MCF 10A (cell line): ENCODE measurements at places on chromosomes 2 and 18. TPM values are rescaled to one million over a fixed set of nuclear protein-coding genes. Genes with fewer than 3 reads are reported as not detected.

DNA sequence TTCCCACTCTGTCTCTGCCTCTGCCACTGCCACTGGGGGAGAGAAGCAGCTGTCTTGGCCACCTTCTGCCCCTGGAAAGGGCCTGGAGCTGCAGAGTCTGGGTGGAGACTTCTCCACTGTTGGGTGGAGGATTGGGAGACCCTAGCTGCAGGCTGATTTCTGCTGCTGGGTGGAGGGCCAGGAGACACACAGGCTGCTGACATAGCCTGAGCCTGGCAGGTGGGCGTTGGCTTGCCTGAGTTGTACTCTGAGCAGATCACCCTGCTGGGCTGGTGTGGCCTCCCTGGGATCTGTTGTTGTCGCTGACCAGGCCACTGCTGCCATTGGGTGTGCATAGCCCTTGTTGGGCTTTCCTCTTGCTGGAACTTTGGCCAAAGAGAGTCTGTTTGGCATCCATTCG is 64.3 kb downstream of the ARHGEF4 start:
- no peak for DNase-seq

- DNase-seq, result no peak
Measured at GRCh38 chr2:120599656-120600055, 136.0 kb upstream of the GLI2 start.

DNA sequence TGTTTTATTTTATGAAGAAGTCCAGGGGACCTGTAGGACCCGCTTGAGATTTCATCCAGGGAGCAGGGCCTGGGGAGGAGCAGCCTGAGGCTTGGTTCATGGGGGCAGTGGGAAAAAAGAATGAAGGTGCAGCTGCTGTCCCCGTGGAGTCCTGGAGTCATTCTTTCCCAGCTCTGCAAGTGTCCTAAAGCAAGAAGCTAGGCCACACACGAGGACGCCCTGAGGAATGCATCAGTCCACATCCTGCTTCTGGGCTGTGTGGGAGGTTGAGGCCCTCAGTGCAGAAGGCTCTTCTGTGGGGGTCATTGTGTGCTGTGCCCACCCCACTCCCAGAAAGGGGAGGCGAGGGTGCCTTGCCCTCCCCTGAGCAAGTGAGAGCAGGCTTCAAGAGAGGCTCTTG is 179.9 kb upstream of the HS6ST1 start:
- no peak for DNase-seq

- DNase-seq, result no peak
Measured at GRCh38 chr2:37849911-37850310, 75.2 kb upstream of the RMDN2 start.

DNA sequence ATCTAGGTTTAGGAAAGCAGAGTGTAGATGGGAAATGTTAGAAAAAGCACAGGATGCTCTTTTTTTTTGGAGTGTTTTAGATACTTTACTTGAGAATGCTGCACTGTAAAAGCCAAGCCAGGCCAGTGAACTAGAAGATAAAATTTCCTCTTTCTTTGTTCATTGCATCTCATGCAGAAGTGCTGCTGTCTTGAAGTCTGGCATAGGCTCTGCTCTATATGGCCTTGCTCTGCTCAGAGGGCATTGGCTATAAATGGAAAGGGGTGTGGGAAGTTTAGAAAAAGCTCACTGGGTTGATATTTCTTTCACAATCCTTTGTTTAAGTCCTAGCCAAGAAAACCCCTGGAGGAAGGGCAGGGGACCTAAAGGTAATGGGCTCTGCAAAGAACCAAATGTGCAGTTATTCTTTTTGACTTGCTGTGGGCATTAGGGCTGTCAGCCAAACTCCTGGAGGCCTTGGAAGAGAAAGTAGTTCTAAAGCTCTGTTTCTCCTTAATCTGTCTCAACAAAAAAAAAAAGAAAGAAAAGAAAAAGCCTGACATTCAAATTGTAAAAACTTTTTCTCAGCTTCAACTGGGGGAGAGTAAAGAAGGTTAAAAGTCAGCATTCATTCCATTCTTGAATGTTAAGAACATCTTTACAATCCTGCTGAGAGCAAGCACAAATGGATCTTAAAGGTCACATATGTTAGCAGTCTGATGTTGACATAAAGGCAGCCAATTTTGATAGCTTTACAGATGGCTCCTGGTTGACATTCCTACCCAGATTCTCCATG is 338.3 kb downstream of the GULP1 start:
- peak; percentile 32 for DNase-seq

GRCh38 chr18:48787203-48788151 is 163.3 kb downstream of the SMAD7 start:
- DNase-seq, result no peak

DNA sequence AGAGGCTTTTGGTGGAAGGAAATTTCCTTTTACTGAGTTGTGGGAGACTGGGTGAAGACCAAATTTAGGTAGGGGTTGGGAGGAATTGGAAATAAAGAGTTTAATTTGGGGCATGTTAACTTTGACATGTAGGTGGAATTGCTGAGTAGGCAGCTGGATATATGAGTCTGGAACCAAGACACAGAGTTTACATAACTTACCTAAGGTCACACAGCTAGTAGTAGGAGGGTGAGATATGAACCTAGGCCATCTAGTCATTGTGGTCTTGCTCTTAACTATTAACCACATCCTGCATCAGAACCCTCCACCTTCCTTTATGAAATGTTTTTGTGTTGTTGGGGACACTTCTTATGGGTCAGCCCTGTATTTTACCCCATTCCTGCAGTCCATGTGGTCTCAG is 113.1 kb downstream of the ICOS start:
- no peak for DNase-seq

DNA sequence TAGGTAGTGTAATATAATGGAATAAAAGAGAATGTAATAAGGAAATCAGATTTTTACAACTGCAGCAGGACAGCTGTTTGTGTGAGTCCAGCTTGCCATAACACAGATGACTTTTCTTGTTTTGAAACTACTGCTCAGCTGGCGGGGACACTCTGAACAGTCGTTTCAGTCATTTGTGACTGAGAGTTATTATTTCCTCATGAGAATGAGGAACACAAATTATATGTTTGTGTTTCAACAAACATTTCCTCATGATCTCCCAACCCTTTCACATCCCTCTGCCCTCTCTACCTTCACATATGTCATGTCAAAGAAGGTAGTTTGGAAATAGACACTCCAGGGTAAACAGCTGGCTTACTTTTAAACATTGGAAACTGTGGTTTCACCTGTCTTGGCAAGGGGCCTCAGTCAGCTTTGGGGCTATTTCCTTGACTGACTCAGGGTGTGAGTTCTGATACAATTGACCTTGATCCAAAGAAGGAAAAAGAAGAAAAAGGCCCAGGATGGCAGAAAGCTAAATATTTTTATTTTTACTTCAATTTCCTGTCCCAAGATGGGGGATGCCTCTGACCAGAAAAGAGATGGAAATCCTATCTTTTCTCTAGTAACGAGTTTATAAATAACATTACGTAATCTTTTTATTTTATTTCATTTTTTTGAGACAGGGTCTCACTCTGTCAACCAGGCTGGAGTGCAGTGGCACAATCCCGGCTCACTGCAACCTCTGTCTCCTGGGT is 593 bp downstream of the SP140L start:
- peak; percentile 34 for DNase-seq

- DNase-seq, result no peak
Measured at GRCh38 chr2:215970425-215970824, 42.9 kb downstream of the MREG start.

- DNase-seq, result no peak
Measured at GRCh38 chr2:102004581-102004980, 12.8 kb downstream of the IL1R2 start.

- no peak for DNase-seq
Measured at GRCh38 chr2:7703543-7704144, 786.4 kb downstream of the RNF144A start.

DNA sequence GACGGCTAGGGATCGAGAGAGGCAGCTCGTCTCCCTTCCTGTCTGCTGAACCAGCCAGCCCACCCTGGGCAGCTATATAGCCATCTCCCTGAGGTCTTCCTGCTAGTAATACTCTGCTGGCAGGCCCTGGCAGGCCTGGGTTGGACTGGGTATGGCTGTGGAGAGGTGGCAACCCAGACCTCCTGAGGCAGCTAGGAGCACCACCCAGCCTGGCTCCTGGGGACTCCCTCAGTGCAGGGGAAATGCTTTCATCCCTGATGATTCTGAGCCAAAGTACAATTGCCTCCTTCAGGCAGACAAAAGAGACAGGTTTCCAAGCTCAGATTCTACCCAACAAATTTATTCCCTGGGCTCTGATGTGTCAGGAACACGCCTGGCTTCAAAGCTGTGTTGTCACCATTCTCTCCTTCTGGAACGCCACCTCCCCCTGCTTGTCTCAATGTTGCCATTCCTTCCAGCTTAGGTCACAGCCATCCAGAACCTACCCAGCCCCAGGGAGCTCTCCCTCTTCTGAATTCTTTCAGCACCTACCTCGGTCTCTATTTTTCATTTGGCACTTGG is 4.7 kb upstream of the DNAJB2 start:
- DNase-seq, result peak; percentile 65

- DNase-seq, result peak; percentile 26
Measured at GRCh38 chr2:233764264-233764663, 4.2 kb downstream of the UGT1A1 start.

GRCh38 chr2:31978436-31978835 is 32.4 kb downstream of the MEMO1 start:
- no peak for DNase-seq

DNA sequence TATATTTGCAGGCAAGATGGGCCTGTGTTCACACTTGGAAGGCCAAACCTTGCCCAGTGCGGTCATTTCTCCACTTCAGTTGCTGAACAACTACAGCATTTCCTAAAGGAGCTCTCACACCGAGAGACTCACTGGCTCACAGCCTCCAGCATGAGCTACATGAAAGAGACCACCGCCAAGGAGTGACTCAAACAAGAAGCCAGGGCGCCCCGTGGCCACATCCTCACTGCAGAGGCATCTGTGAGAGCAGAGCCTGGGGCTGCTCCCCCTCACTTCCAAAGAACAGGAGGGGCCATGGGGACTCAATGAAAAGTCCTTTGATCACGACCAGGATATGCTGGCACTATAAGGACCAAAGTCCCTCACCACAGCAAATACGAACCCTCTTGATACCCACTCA is 50.0 kb downstream of the TMEM163 start:
- no peak for DNase-seq

- DNase-seq, result no peak
Measured at GRCh38 chr2:201952187-201952586, 81.5 kb upstream of the FZD7 start.

- DNase-seq, result peak; percentile 41
Measured at GRCh38 chr2:181393472-181393871, 63.7 kb upstream of the ITGA4 start.

- no peak for DNase-seq
Measured at GRCh38 chr2:196876364-196876763, 50.1 kb downstream of the PGAP1 start.

GRCh38 chr2:208713066-208713745 is 306.6 kb downstream of the PTH2R start:
- DNase-seq, result no peak

- DNase-seq, result no peak
Measured at GRCh38 chr2:165706960-165707487, 87.0 kb downstream of the GALNT3 start.

DNA sequence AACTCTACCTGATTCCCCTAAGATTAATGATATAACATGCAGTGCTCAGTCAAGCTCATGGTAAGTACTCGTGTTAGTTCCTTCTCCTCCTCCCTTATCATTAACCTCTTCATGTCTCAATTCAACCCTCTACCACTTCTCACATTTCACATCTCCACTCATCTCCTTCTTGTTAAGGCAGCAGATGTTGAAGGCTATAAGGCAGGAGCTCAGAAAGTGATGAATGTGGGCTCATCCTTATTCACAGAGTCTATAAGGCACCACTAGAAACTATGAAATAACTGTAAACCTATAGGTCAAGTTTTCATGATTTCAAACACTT is 56.0 kb downstream of the CLHC1 start:
- no peak for DNase-seq

DNA sequence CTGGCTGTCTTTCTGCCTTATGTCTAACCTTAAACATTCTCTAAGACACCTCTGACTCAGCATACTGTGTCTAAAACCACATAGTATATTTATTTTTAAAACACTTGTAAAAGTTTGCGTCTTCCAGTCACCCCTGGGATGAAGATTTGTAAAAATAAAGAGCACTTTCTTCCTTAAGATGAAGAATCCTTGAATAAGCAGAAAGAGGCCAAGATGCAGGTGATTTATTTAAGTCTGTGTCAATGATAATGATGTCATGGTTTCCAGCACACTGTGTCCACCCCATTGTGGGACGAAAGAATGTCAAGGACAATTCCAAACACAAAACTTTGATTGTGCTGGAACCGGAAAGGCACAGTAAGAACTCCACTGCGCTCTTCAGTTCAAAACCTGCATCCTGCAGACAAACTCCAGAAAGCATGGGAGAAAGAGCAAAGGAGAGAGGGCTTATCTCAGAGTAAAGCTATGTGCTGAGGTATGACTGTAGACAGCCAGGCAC is 92.9 kb downstream of the ZEB2 start:
- DNase-seq, result peak; percentile 18

DNA sequence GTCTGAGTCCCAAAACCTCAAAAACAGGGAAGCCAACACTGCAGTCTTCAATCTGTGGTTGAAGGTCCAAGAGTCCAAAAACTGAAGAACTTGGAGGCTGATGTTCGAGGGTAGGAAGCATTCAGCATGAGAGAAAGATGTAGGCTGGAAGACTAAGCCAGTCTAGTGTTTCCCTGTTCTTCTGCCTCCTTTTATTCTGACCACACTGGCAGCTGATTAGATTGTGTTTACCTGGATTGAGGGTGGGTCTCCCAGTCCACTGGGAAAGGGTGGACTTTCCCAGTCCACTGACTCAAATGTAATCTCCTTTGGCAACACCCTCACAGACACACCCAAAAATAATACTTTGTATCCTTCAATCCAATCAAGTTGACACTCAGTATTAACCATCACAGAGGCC is 27.5 kb upstream of the IL1B start:
- DNase-seq, result no peak

Gene MRPL53
- total RNA-seq, result 115 and 123 TPM in 2 replicates

Gene PPIL3
- total RNA-seq, result 33.9 and 35.4 TPM in 2 replicates

Gene MGAT4A
- total RNA-seq, result 3.7 and 4.6 TPM in 2 replicates

Gene HTR2B
- total RNA-seq, result not detected in 2 replicates

Gene PLEKHM3
- 5.4 and 7.5 TPM in 2 replicates for total RNA-seq

Gene APCDD1
- 0.37 and 0.54 TPM in 2 replicates for total RNA-seq

Gene FOXI3
- total RNA-seq, result not detected in 2 replicates

Gene TNFRSF11A
- 2.3 and 3.0 TPM in 2 replicates for total RNA-seq

Gene SEH1L
- total RNA-seq, result 108 and 139 TPM in 2 replicates

Gene NEDD4L
- total RNA-seq, result 75.1 and 108 TPM in 2 replicates

Gene DPYSL5
- not detected in 2 replicates for total RNA-seq

Gene RPRM
- not detected in 2 replicates for total RNA-seq

Gene DLX2
- 1.1 and 1.9 TPM in 2 replicates for total RNA-seq

Gene SLC16A14
- 0.56 and 1.8 TPM in 2 replicates for total RNA-seq

Gene SCN3A
- not detected in 2 replicates for total RNA-seq

Gene DAPL1
- total RNA-seq, result not detected in 2 replicates
